Fibroblast of lung (primary cell): ENCODE measurements at places on chromosomes 7 and 10. TPM values are rescaled to one million over a fixed set of nuclear protein-coding genes. Genes with fewer than 3 reads are reported as not detected.

The GCK gene
- 0.77 and 1.7 TPM in 2 replicates for total RNA-seq

The NME8 gene
- total RNA-seq, result not detected in 2 replicates

The SEMA3D gene
- total RNA-seq, result 4.6 and 12.1 TPM in 2 replicates

DNA sequence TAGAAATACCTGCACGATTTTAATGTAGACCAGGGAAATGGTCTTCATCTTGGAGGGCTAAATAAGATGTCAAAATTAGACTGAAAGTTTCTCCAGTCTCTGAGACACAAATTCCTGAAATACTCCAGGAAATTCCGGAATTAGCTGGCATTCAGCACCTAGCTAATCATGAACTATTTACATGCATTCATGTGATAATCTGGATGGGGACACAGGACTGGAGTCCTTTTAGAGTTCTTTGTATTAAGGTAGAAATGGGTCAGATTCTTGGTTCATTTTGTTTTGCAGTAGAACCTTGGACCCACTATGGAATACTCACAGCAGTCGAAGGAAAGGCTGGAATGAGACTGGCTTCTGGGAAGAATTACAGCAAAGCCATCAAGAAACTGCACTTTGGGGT, 65.3 kb upstream of the MDFIC start:
- no peak for DNase-seq
